ENCODE measurements at places on chromosomes 4 and X. TPM values are rescaled to one million over a fixed set of nuclear protein-coding genes. Genes with fewer than 3 reads are reported as not detected.

Gene GYG2
- 0.68 TPM for total RNA-seq

Gene PAPSS1
- total RNA-seq = 58.6 TPM

DNA sequence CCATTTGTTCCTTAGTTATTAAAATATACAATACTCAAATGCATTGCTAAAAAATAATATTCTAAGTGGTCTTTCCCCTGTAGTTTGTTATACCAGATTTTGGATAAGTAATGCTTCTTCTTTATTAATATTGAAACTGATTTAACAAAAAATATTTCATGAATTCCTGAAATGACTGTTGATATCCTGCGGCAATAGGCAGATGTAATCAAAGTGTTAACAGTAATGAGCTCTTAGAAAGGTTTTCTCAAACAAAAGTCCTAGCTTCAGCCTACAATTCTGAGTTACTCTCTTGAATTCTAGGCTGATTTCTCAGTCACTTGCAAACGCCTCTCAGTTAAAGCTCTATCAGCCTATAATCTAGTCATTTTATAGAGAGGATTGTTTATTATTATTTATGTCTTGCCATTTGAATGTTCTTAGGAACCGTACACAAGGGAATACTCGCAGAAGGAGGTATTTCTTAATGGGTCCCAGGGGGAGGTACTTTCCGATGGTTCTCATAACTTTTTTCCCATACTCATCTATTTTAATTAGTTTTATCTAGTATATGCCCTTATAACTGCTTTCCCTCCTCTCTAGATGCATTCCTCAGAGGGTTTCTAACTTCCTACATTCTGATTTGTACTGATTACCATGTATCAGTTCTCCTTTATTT is 96.8 kb downstream of the FNIP2 start:
- no peak for DNase-seq

DNA sequence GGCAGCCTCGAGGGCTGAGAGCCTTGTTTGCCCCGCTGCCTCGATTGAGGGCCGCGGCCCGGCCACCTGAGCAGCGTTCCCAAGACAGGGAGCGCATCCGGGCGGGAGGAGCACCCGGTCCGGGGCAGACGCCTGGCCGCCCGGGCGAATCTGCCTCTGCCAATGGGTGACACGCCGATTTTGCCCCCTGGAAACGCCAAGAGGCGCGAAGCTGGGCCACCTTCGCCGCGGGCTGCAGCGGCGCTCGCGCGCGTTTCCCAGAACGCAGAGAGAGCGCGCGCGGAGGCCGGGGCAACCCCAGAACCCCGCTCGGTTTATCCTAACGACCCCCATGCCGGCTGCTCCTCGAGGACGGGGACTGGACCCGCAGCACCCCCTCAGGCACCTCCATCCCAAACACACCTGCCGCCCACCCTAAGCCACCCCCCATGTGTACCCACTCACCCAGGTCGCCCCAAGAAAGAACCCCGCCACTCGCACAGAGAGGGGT is 575 bp downstream of the MAP7D2 start:
- no peak for DNase-seq

DNA sequence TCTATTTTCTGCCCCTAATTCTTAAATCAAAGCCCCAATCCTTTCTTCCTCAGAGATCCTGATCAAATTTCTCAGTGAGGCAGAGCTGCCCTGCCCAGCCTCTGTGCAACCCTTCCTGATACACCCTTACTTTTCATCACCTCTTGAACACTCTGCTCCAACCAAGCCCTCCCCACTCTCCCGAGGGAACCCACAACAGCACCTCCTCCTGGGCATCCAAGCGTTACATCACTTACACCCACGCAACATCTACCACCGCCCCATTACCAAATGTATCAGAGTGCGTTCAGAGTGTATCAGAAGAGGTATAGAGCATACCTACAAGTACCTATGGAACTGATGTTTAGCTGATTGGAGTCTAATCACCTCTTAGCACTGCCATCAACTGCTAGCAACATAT is 186.5 kb downstream of the RAP1GDS1 start:
- DNase-seq = no peak

Gene ENOX2
- total RNA-seq = 15.4 TPM

- DNase-seq = no peak
Observed at GRCh38 chrX:136647677-136648360, at the start of gene CD40LG. Gene CD40LG, plus strand, starts transcription at chrX:136648158. Its CDS starts 91 bp downstream, at chrX:136648249.

DNA sequence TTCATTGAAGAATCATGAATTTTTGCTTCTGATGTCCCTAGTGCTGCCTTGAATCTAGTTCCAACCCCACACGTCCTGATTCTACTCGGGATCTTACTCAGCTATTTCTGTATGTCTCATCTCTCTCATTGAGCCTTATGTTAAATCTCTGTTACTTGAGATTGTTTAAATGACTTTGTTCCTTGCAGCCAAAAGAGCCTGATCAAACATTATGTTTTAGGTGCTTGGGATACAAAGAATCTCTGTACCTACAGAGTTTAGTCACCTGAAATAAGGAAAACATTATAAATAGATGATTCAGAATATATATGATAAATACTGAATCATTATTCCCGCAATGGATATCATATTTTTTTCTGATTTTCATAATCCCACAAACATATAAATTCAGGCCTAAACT is 13.7 kb upstream of the ANKRD50 start:
- no peak for DNase-seq

Gene SHROOM2
- total RNA-seq = 8.8 TPM

Gene FGA
- total RNA-seq = not detected

DNA sequence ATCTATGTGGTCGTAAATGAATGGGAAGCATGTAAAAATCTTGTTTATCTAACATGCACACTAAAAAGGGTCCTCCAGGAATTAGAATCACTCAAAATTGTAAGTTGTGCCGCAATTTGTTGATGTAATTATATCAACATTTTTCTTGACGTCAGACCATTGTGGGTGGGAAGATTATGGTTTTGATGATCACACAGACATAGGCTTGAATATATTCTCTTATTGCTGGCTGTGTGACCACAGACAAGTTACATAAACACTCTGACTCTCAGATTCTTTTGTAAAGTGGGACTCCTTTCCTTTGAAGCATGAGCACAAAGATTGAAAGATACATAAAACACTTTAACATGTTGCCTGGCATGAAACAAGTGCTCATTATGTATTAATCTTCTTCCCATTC is 51.5 kb downstream of the IL1RAPL1 start:
- DNase-seq = no peak

DNA sequence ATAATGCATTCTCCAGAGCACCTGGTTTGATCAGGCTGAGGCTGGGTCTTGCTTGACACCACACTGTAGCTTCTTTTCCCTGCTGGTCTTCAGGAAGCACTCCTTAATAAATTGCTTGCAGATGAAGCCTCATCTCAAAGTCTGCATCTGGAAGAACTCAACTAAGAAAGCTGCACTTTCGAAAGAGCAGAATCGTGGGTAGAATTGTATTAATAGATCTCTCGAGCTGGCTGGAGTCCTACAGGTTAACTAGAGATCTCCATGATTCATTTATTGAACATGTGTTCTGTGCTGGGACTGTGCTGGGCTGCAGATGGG is 152.7 kb downstream of the STK32B start:
- DNase-seq = no peak

Gene SMPX
- not detected for total RNA-seq

DNA sequence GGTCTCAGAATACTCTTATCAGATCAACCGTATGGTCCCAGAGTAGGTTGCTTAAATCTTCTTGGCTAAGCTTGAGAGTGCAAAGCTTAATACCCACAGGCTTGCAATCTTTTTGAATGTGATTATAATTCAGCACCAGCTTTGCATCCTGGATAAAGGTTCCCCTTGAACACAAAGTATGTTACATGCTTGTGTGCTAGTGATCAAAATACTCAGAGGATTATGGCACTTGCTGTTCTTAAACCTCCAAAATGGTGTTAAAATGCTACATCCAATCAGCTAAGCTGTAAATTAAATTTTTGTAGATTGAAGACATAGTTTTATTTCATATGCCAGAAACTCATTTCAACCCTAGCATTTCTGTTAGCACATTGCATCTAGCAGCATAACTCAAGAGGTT is 812.2 kb upstream of the TENM3 start:
- DNase-seq = no peak
